Choroid plexus epithelial cell (primary cell): ENCODE measurements at places on chromosomes 7 and 10.

- DNase-seq = no peak
Observed at GRCh38 chr7:83796760-83797159, 147.8 kb upstream of the SEMA3E start.

DNA sequence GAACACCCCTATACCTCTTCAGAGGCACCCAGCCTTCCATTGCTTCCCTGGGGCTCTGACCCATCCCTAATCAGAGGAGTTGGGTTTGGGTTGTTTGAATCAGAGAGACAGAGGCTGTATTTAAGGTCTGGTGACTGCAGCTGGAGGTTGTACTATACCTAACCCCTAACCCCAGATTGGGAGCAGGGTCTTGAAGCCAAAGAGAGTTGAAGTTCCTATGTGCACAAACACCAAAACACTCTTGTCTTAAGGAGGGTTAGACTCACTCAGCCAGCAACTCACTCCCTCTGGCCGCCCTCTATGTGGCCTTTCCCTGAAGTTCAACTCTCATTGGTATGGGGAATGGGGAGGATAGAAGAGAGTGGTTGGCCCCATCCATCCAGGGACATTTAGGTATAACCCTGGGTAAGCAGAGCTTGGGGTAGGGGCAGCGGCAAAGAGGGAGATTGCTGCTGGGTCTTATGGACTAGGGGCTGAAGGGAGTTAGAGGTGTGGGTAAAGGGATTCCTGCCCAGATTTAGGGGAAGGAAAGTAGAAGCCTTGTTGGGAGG lies 80.0 kb downstream of the PAX2 start:
- DNase-seq = no peak

- peak; percentile 35 for DNase-seq
Observed at GRCh38 chr7:78018641-78019446, 220.3 kb downstream of the PHTF2 start.

DNA sequence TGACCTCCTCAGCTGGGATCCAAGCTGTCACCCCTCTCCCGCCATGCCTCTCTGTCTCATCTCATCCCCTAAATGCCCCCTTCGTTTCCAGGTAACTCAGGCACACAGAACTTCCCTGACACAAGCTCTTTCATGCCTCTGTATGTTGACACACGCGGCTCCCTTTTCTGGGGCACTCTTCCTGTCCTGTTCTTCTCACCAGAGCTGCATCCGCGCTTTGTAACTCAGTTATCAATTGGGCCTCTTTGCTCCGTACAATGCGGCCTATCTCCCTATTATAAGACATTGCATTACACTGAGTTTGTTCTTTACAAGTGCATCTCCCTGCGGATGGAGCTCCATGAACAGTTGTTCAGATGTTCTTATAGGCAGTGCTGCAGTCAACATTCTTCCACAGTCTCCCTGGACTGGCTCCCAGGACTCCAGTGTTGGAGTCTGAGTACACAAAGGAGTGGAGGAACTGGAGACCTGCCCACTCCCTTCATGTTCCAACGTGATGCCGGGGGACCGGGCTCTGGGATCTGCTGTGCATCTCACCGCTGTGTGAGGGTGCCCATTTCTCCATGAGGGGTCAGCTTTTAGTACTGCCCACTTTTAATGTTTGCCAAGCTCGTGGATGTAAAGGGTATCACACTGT lies 56.9 kb upstream of the TNS3 start:
- peak; percentile 49 for DNase-seq

GRCh38 chr10:100338434-100339036 lies 8.5 kb upstream of the SCD start:
- DNase-seq = peak; percentile 74

DNA sequence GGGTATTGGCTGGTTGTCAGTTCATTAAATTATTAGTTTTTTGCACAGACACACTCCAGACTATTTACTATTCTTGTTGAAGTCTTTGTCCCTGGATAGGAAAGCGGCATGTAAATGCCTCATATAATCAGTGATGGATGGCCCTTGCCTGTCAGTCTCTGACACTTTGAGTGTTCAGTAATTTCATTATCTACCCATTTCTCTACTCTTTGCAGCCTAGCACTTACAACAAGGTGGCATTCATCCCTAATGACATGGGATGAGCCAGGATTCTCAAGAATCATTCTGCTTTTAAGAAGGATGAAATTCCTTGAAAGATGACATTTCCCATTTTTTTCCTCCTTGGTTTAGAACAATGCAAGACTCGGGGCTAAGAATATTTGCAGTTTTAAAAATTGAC lies 155.7 kb downstream of the SORCS3 start:
- DNase-seq = no peak

GRCh38 chr10:93715345-93715744 lies 13.0 kb upstream of the FRA10AC1 start:
- no peak for DNase-seq

DNA sequence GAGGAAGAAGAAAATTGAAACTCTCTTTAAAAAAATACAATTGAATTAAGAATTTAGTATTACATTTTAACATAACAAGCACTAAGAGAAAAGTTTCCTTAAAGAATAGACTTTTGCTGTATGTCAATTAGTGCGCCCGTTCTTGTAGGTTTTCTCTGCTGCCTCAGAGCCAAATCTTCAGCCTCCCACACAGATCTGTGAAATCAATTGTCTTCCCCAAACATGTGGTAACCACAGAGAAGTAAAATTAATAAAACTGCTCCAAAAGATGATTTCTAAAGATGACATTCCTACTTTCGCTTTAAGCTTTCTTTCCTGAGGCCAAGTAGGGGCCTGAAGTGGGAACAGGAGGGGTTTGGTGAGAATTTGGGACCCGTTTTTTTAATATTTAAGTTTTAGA lies 113.2 kb upstream of the ADO start:
- DNase-seq = no peak

GRCh38 chr10:30345611-30346010 lies 3.5 kb downstream of the MTPAP start:
- DNase-seq = no peak

GRCh38 chr7:155295511-155295910 lies 2.2 kb upstream of the INSIG1 start:
- DNase-seq = no peak

DNA sequence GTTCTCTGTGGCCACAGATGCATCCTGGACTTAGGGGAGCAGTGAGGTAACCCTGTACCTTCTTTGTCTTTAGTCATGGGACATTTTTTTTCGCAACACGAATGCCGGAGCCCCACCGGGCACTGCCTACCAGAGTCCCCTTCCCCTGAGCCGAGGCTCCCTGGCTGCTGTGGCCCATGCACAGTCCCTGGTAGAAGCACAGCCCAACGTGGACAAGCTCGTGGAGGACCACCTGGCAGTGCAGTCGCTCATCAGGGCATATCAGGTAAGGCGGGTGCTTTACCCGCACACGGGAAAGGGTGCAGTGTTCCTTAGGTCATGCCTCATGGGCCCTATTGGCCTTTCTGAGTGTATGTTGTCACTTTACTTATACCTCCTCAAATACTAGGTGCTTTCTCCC lies 38.8 kb downstream of the OGDH start:
- DNase-seq = no peak

DNA sequence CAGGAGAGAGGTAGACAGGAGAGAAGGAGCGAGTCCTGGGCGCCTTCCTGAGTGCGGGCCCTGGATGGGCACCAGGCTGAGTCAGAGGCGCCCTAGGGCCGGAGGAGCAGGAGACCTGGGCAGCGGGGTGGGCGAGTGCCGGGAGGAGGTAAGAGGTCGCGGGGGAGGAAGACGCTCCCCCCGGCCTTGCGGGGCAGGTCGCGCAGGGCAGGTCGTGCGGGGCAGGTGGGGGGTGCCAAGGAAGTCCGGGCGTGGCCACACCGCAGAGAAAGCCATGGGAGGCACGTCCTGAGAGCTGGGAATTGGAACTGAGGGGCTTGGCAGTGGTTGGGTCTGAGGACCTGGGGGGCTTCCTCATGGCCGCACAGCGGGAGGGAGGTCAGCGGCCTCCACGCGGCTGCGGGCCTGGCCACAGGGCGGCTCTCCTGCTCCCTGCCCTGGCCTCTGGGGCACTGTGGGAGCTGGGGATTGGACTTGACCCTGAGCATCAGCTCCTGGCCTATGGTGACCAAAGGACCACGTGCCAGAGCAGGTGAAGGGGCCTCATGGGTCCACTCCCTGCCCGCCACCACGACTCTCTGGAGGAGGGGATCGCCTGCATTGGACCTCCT lies 935 bp downstream of the MMP21 start:
- DNase-seq = no peak

DNA sequence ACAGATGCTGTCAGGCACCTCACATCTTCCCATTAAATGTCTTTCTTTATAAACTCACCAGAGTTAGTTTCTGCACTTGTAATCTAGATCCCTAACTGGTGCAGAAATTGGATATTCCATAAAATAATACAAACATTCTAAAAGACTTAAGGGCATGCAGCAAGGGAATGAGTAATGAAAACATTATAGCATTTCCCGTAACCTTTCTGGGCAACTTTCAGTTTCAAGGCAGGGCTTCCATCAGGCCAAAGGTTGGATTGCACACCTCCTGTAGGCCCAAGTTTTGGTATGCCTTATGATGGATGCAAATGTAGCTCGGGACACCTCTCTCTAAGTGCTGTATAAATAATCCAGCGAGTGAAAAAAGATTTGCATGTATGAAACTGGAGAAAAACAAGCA lies 129.9 kb upstream of the LYZL2 start:
- peak; percentile 86 for DNase-seq

GRCh38 chr7:97018791-97019531 lies 5.7 kb downstream of the DLX5 start:
- no peak for DNase-seq

DNA sequence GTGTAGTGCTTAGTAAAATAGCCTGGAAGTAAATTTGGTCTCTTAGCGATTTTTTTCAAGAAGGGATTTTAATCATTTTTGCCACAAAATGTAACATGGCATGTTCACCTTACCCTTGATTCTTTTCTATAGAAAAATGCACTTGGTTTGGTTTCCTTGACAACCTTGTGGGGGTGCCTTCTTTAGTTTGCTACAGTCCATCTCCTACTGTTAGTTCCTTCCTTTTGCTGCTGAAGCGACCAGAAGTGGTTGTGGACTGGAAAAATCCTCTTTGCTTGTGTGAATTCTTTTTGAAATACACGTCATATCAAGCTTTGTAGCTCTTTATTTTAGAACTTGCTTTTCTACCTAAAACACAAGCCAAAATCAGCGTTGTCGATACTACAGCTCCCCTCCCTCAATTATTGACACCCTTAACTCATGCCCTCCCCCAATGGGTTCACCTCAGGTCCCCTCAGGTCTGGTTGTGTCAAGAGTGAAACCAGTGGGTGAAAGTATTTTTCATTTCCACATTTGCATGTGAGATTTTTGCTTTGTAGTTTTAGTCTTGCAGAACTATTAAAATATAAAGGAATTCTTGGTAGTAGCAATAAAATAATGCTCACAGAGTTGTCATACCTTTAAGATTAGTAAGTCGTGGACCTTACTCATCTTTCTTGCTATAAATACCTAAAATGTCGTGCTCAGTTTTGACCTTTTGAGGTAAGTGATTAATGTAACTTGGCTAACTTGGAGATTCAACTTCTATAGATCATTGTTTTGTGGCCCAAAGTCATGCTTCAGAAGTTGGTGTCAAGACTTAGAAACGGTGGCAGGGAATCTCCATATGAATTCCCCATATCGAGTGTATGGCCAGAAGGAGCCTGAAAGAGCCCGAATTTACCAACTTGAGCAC lies 1.5 kb downstream of the ACTR3B start:
- peak; percentile 32 for DNase-seq

DNA sequence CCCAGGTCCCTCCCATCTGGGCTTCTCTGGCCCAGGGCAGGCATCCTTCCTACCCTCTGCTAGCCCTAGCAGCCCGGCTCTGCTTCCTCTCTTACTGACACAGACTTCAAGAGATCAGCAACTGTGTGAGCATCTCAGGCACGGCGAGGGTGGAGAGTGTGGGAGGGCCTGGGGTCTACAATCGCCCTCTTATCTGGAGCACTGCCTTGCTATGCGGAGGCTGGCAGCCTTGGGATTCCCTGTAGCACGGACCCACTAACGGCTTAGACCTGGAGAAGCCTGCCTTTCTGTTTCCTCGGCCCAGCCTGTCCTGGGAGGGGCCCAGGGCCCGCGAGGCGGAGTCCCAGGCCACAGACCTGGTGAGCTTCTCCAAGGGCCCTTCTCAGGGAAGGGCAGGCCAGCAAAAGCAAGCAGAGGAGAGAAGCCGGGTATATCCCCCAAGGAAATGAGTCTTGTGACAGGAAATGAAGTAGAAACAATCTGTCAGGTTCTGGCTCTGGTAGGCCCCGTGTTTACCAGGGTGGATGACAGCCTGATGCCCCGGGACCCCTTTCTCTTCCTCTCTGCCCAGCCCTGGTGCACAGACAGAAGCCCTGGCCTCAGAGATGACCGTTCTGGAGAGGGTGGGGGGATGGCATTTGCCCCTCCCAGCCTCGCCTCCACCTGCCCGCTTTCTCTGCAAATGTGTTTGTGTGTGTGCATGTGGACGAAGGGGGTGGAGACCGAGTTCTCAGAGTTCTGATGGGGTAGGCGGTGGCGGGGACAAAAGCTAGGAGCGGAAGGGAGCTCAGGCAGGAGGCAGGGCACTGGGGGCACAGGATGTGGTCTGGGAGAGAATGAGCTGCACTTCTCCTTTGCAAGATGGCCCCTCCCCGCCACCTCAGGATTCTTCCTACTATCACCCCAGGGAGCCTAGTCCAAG lies 2.5 kb downstream of the LRCH4 start:
- peak; percentile 82 for DNase-seq

GRCh38 chr7:150481186-150481920 lies 30.9 kb downstream of the GIMAP8 start:
- no peak for DNase-seq

DNA sequence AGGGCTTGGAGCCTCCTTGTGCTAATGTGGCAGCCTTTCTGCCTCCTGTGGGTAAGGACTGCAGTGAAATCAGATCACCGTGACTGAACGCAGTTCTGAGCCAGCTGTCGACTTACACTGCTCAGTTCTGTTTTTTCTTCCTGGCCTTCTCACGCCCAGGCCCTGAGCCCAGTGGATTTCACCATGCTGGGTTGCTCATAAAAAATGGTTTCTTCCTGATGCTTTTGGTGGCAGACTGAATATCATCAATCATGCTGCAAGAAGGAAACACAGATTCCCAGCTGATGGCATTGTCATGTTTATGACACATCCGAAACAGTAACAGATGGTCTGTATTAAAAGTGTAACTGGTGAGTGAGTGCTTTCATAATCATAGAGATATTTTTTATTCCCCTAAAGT lies 389.6 kb downstream of the GALNT17 start:
- DNase-seq = peak; percentile 4

DNA sequence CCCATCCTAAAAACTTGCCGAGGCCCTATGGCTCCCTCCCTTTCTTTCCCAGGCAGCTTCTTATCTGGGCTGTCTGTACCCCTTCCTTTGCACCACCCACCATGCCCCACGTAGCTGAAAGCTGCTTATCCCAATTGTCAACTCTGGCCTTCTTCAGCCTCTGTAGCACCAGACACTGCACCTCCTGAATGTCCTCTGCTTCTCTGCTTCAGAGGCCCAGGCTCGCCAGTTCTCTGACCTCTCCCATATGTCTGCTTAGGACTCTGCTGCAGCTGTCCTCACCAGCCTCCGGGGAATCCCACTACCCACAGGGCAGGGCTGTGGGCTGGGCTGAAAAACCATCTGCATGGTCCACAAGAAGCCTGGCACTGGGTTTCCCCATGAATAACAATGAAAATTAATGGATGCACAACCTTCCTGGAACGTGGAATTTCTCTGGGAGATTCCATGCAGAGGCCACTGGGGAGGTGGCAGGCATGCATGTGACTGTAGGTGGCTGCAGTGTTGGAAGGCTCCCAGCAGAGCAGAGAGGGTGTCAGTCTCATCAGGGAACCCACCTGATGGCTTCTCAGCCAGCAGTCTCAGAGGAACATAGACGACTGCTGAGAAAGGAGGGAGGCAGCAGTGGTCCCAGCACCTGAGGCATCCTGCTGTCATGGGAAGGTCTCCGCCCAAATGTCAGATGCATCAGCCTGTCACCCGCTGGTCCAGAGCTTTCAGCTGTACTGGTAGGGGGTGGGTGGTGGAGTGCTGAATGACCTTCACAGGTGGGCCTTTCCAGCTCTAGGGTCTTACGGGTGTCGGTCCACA lies 16.8 kb upstream of the SH2D4B start:
- DNase-seq = no peak
